Neural crest cell (in vitro differentiated cells): ENCODE measurements at places on chromosomes 6 and 20. TPM values are rescaled to one million over a fixed set of nuclear protein-coding genes. Genes with fewer than 3 reads are reported as not detected.

The LHFPL5 gene
- not detected in 2 replicates for total RNA-seq

The HRH3 gene
- total RNA-seq: 0.75 and 0.86 TPM in 2 replicates

The GJA1 gene
- 91.2 and 92.6 TPM in 2 replicates for total RNA-seq

The KIF3B gene
- 44.0 and 45.5 TPM in 2 replicates for total RNA-seq

The ABCC10 gene
- total RNA-seq: 34.1 and 35.2 TPM in 2 replicates

The TGM2 gene
- 1.2 and 1.4 TPM in 2 replicates for total RNA-seq

The TGM3 gene
- 0.23 and 0.43 TPM in 2 replicates for total RNA-seq

The GSTA2 gene
- not detected in 2 replicates for total RNA-seq

- H3K4me1 ChIP-seq: peaks cover 7% of the 10 kb centered on the region
- DNase-seq: no peak
- H3K27me3 ChIP-seq: no peaks in the 10 kb centered on the region
- H3K4me3 ChIP-seq: no peak overlapping the region
Observed at GRCh38 chr6:118584911-118585310, 36.8 kb downstream of the PLN start.

DNA sequence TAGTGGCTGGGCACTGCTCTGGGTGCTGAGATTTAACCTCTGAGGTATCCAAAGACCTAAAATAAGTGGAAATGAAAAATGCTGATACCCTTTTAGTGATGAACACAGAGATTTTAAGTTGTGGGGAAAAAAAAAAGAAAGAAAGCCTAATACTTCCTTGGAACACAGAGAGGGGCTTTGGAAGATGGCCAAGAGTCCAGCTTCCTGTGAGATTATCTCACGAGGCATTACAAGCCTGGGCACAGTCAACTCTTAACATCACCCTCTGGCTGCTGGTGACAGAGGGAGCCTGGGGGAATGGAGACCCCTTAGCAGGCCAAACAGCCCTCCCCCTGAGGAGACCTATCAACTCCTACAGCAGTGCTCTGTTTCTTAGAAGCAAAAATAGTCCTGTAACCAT lies 19.7 kb downstream of the BTN2A1 start:
- peaks cover 4% of the 10 kb centered on the region for H3K36me3 ChIP-seq
- no peak overlapping the region for H3K4me3 ChIP-seq
- peaks cover 33% of the 10 kb centered on the region for H3K4me1 ChIP-seq
- H3K27me3 ChIP-seq: no peaks in the 10 kb centered on the region
- H3K27ac ChIP-seq: no peak overlapping the region

- no peak overlapping the region for H3K27ac ChIP-seq
- H3K4me1 ChIP-seq: no peaks in the 10 kb centered on the region
- H3K36me3 ChIP-seq: no peaks in the 10 kb centered on the region
- no peak overlapping the region for H3K4me3 ChIP-seq
- H3K27me3 ChIP-seq: no peaks in the 10 kb centered on the region
Observed at GRCh38 chr6:82072121-82072521, 175.4 kb downstream of the IBTK start.

DNA sequence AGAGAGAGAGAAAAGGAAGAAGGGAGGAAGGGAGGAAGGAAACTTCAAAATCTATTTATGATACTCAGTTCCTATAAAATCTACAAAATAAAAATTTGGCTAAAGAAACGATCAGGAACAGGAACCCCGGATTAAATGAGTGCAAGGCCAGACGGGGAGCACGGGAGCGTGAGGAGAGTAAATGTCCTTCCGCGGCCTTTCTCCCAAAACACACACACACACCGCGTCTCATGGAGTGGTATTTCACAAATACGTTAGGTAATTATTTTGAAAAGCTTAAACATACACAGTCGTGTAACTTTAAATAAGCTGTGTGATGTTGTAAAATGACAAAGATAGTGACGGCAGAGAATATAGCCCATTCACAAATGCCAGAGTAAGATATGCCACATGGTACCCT lies 125.7 kb upstream of the AFDN start:
- DNase-seq: no peak
- no peaks in the 10 kb centered on the region for H3K36me3 ChIP-seq

GRCh38 chr6:78854546-78854945 lies 12.8 kb upstream of the IRAK1BP1 start:
- H3K27me3 ChIP-seq: no peaks in the 10 kb centered on the region
- DNase-seq: no peak
- peaks cover 18% of the 10 kb centered on the region for H3K36me3 ChIP-seq
- no peak overlapping the region for H3K4me3 ChIP-seq
- H3K27ac ChIP-seq: no peak overlapping the region

DNA sequence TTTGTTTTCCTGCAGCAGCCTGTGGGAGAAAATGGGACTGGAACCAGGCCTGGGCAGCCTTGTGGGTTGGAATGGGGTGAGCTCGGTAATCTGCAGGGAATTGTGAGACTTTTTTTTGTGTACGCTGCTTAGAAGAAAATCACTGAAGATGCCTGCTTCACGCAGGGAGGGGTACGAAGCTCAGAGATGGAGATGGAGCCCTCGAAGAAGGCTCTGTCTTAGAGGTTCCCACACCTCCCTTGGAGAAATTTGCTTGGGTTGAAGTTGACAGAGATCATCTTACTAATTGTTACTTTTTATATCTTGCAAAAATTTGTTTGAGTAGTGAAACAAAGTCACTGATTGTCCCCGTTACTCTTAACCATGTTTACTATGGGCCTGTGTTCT lies 894 bp downstream of the PYGB start:
- peak overlapping the region; percentile 96 for H3K4me3 ChIP-seq
- no peaks in the 10 kb centered on the region for H3K36me3 ChIP-seq
- H3K27me3 ChIP-seq: peaks cover 17% of the 10 kb centered on the region
- DNase-seq: no peak

GRCh38 chr6:121668259-121668658 lies 232.8 kb downstream of the GJA1 start:
- H3K4me1 ChIP-seq: no peaks in the 10 kb centered on the region
- H3K27ac ChIP-seq: no peak overlapping the region
- H3K4me3 ChIP-seq: no peak overlapping the region

DNA sequence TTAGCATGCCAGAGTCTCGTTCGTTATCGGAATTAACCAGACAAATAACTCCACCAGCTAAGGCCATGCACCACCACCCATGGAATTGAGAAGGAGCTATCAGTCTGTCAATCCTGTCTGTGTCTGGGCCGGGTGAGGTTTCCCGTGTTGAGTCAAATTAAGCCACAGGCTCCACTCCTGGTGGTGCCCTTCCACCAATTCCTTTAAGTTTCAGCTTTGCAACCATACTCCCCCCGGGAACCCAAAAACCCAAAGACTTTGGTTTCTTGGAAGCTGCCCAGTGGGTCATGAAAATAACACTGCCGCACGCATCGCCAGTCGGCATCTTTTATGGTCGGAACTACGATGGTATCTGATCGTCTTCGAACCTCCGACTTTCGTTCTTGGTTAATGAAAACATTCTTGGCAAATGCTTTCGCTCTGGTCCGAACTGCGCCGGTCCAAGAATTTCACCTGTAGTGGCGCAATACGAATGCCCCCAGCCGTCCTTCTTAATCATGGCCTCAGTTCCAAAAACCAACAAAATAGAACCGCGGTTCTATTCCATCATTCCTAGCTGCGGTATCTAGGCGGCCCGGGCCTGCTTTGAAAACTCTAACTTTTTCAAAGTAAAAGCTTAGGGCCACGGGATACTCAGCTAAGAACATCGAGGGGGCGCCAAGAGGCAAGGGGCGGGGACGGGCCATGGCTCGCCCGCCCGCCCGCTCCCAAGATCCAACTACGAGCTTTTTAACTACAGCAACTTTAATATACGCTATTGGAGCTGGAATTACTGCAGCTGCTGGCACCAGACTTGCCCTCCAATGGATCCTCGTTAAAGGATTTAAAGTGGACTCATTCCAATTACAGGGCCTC lies 1958.5 kb upstream of the DEFB115 start:
- no peak for DNase-seq
- H3K4me3 ChIP-seq: no peak overlapping the region
- no peaks in the 10 kb centered on the region for H3K4me1 ChIP-seq
- H3K27me3 ChIP-seq: no peaks in the 10 kb centered on the region
- peaks cover 7% of the 10 kb centered on the region for H3K36me3 ChIP-seq
- H3K27ac ChIP-seq: no peak overlapping the region

DNA sequence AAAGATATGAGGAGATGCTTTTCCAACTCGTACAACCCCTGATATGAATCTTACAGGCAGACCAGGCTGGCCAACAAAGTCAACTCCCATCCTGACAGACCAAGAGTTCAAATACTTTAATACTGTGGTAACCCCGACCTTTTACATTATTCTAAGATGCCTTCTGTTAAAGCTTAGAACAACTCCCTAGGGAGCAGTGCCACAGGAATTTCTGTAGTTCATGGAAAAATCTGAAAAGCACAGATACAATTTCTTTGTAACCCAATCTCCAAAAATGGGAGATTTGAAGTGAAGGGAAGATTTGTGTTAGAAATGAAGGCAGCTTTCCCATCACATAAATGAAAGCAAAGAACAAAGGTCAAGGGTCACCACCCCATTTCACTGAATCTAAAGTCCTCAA lies 151.3 kb upstream of the BEND6 start:
- H3K27ac ChIP-seq: no peak overlapping the region
- no peak overlapping the region for H3K4me3 ChIP-seq
- H3K4me1 ChIP-seq: peaks cover 50% of the 10 kb centered on the region
- DNase-seq: no peak
- H3K27me3 ChIP-seq: no peaks in the 10 kb centered on the region
- H3K36me3 ChIP-seq: peaks cover 4% of the 10 kb centered on the region

DNA sequence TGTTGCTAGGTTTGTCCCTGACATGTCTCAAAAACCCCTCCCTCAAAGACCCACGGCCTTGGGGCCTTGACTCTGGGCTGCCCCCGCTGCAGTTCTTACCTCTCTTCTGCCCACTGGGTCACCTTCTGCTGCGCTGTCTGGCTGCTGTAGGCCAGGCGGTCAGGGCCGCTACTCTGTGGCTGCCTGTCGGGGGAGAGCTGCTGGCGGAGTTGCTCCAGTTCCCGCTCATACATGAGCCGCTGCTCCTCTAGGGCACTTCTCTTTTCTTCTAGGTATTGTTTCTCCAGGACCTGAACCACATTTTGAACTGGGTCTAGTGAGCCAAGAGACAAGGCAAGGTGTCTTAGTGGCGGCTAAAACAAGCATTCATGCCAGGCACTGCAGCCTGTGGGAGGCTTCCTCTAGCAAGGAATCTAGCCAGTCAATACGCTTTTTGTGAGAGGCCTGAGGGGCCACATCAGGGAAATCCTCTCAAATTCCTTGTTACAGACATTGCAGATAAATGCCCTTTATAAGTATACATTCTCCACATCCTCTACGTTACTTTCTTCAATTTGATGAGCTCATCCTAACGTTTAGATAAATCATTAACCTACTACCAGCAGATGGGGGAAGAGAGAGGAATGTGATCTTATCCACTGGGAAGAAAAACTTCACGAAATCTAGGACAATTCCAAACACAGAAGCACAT lies 110.3 kb upstream of the NUP153 start:
- DNase-seq: no peak
- H3K36me3 ChIP-seq: peaks cover 16% of the 10 kb centered on the region
- peak overlapping the region; percentile 68 for H3K27ac ChIP-seq
- no peaks in the 10 kb centered on the region for H3K27me3 ChIP-seq

DNA sequence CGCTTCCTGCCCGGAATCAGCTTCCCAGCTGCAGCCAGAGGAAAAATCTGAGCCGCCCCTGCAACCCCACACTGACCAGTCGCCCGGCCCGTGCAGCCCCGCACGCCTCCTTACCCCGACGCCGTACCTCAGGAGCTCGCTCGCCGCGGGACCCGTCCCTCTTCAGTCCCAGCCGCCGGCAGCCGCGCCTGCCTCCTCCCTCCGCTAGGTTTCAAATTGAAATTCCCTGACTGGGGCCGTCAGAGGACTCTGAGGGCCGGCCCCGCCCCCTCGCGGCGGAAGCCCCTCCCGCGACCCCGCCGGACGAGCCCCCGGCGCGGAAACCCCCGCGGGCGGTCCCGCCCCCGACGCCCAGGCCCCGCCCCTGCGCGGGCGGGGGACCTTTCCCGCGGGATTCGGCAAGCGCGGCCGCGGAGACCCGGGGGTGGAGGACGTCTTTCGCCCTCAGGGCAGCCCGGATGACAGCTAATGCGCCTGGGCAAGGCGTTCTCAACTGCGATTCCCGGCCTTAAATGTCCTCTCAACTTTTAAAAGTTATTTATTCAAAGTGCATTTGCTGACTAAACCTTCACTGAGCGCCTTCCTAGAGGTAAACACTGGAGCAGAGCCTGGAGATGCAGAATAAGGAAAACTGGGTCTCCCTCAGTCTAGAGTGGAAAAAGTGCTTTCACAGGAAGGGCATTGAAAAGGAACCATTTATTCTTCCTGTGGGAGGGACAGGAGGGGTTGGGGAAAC lies at the start of gene EPB41L2:
EPB41L2 (minus strand) TSS at position 218 of the 736 bp plus-strand sequence. CDS start 106,760 bp downstream, outside the sequence.
- peaks cover 34% of the 10 kb centered on the region for H3K4me1 ChIP-seq
- peak; percentile 91 for DNase-seq
- peaks cover 2% of the 10 kb centered on the region for H3K36me3 ChIP-seq
- H3K27ac ChIP-seq: peak within 1 kb of the TSS; percentile 95

- no peak overlapping the region for H3K27ac ChIP-seq
- DNase-seq: no peak
- no peaks in the 10 kb centered on the region for H3K36me3 ChIP-seq
- no peaks in the 10 kb centered on the region for H3K4me1 ChIP-seq
- peaks cover 5% of the 10 kb centered on the region for H3K27me3 ChIP-seq
Observed at GRCh38 chr6:137230956-137231555, 11.9 kb upstream of the IFNGR1 start.

DNA sequence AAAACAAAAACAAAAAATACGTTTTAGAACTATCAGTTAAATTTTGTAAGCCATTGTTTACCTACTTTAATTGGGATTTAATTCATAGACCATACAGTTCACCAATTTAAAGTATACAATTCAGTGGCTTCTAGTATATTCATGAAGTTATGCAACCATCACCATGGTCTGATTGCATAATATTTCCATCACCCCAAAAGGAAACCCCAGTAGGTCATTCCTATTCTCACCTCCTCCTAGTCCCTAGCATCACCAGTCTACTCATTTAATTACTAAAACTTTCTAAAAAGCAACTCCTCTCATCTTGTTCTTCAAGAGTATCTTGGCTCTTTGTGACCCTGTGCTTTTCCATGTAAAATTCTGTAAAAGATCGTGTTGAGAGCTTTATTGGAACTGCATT lies 60.2 kb downstream of the ASXL1 start:
- peaks cover 20% of the 10 kb centered on the region for H3K4me1 ChIP-seq
- H3K36me3 ChIP-seq: peaks cover 5% of the 10 kb centered on the region
- no peaks in the 10 kb centered on the region for H3K27me3 ChIP-seq
- no peak overlapping the region for H3K4me3 ChIP-seq

GRCh38 chr6:118586746-118587485 lies 38.8 kb downstream of the PLN start:
- peaks cover 2% of the 10 kb centered on the region for H3K36me3 ChIP-seq
- H3K27me3 ChIP-seq: no peaks in the 10 kb centered on the region
- no peak for DNase-seq
